ENCODE measurements at places on chromosomes 11 and 22.

DNA sequence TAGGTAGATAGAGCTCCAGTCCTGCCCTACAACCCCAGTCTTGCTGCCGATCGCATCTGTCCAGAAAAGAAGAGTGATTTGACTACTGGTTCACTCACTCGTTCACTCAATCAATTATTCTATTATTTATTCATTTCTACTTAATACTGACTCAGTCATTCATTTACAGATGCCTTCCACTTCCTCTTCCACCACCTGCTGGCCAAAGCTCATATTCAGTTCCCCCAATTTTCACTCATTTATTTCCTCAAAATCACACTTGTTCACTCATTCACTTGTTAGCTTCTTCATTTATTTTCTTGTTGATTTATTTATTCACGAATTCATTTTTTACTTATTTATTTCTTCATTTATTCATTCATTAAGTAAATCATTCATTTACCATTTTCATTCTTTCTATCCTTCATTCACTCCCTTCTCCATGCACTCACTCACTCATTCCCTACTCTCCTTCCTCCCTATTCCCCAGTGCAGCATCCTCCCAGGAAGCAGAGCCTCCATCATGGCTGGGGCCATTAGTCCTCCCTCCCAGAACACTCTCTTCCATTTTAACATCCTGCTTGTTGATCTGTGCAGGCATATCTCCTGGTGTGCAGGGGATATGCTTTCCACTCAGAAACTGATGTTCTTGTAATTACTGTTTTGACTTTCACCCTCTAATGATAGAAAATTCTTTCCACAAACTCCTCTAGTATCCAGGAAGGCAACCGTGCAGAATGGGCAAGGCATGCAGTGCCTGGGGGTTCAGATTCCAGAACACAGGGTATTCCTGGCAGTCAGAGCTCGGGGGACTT is 281.0 kb downstream of the TENM4 start:
- no peak for DNase-seq

- no peak for DNase-seq
These were observed 147.3 kb downstream of the FEZ1 start for GRCh38 chr11:125348674-125349309.

GRCh38 chr11:124920870-124921609 is 2.0 kb downstream of the HEPN1 start:
- peak; percentile 39 for DNase-seq

DNA sequence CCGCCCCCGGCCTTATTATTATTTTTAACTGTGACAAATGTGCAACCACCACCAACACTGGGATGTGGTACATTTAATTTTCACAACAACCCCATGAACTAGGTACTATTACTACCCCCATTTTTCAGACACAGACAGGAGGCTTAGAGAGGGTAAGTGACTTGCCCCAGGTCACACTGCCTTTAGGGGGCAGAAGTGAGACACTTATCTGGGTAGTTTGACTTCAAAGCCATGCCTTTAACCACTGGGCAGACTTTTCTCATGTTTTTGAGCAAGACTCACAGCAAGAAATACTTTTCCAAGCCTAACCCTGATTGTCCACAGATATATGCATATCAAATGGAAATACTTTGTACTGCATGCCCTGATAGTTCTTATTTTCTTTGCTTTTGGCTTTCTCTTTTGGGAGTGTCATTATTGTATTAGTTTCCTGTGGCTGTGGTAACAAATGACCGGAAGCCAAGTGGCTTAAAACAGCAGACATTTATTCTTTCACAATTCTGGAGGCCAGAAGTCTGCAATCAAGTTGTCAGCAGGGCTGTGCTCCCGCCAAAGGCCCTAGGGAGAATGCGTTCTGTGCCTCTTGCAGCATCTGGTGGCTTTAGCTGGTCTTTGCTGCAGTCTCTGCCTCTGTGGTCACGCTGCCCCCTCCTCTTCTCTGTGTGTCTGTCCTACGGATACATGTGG is 110.8 kb downstream of the GRIK4 start:
- DNase-seq, result no peak

DNA sequence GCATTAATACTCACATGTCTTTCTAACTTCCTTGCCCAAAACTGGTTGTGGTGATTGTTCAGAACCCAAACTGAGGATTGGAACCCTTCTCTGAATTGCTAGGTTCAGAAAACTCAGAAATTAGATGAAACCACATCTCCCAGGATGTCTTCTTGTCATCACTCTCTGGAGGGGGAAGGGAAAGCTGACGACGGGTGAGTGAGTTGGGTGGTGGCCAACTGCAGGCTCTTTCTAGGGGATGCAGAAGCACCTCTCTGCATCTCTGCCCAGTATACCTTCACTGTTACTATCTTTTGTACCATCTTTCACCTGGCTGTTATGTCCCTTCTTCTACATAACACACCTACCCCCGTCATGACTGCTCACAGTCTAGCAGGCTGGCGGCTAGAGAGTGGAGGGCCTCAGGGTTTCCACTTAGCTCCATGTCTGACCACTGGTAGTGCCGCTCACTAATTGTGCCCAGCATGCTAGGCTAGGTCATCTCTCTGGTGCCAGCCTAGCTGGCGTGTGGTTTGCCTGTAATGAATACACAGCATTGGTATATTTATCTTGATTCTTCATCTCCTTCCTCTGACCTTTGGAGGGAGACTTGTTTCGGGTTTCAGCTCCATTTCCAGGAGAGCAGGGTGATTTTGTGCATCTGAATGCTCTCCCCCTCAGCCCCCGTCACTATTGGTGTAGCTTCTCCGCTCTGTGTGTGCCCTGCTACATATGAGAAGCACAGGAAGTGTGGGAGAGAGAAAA is 7.3 kb downstream of the GRAMD1B start:
- no peak for DNase-seq

GRCh38 chr11:67468456-67468758 is 644 bp downstream of the TMEM134 start:
- no peak for DNase-seq

GRCh38 chr22:38696606-38697424 is 3.9 kb downstream of the JOSD1 start:
- no peak for DNase-seq

DNA sequence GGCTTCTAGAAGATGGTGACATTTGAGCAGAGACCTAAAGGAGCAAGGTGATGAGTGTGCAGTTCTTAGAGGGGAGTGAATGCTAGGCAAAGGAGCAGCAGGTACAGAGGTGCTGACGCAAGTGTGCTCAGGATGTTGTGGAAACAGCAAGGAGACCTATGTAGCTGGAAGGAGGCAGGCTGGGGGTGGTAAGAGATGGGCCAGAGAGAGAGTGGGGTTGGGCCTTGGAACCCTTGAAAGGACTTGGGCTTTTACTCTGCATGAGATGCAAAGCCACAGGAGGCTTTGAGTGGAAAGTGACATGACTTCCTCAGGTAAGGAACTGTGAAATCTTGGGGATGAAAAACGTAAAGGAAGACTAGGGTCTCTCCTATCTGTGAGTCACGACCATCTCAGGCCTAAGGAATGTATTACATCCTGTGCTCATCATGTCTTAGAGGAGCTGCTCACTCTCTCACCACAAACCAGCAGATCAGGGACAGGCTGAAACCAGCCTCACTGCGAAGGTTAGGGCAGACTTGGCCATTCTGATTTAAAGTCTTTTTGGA is 65.4 kb downstream of the MICAL2 start:
- no peak for DNase-seq

- DNase-seq, result no peak
These were observed 75.2 kb downstream of the DGCR2 start for GRCh38 chr22:19046719-19047609.

DNA sequence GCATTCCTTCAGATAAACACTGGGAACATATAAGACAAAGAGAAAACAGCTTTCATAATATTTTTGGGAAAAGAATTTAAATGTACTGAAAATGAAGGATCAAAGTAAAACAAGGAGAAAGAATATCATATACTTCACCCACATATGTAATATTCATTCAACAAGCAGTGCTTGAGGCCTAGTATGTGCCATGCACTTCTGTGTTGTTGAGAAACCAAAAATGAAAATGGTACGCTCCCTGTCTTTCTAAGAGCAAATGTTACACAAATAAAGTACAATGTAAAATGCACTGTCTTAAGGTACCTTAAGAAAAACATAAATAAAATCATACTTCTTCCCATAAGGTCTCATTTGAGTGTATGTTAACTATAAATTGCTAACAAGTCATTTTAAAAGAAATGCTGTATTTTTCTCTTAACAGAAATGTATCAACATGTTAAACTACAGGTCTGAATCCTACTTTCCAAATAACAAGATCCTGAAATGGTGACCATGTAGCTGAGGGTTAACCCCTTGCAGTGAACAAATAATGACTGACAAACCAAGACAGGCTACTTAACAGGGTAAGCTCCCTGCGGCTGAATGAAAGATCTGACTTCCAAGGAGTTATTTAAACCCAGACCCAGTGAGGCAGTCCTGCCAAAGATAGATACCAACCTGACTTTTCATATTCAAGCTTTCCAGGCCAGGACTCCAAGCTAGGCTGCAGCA is 377.6 kb downstream of the DCDC1 start:
- DNase-seq, result no peak

- DNase-seq, result no peak
These were observed 590 bp upstream of the CD6 start for GRCh38 chr11:60970890-60971289.

DNA sequence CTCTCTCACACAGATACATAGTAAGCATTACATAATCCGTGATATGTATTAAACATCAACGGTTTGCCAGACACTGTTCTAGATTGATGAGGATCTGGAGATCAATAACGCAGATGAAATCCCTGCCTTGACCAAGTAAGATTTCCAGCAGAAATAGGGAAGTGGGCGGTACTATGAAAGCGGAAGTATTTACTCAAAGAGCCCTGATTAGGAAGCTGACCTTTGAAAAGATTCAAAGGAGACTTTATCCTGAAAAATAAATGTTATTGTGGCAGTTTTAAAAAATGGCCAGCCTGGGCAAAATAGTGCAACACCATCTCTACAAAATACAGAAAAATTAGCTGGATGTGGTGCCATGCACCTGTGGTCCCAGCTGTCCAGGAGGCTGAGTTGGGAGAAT is 26.8 kb downstream of the GAB2 start:
- DNase-seq, result no peak

GRCh38 chr11:37506531-37506930 is 908.5 kb upstream of the RAG2 start:
- no peak for DNase-seq

DNA sequence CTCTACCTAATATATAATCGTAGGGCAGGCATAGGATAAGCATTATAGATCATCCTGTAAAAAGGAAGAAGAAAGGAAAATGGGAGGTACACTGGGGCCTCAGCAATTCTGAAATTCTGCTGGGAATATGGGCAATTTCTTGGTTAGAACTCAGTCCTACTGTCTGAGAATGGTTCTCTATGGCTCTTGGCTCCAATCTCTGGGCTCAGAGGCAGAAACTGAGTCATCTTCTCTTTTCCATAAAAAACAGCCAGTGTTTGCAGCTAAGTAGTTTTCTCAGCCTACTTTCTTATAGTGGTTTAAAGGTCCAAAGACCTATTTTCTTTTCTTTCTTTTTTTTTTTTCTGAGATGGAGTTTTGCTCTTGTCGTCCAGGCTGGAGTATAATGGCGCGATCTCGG is 135.8 kb upstream of the ZBED5 start:
- no peak for DNase-seq

DNA sequence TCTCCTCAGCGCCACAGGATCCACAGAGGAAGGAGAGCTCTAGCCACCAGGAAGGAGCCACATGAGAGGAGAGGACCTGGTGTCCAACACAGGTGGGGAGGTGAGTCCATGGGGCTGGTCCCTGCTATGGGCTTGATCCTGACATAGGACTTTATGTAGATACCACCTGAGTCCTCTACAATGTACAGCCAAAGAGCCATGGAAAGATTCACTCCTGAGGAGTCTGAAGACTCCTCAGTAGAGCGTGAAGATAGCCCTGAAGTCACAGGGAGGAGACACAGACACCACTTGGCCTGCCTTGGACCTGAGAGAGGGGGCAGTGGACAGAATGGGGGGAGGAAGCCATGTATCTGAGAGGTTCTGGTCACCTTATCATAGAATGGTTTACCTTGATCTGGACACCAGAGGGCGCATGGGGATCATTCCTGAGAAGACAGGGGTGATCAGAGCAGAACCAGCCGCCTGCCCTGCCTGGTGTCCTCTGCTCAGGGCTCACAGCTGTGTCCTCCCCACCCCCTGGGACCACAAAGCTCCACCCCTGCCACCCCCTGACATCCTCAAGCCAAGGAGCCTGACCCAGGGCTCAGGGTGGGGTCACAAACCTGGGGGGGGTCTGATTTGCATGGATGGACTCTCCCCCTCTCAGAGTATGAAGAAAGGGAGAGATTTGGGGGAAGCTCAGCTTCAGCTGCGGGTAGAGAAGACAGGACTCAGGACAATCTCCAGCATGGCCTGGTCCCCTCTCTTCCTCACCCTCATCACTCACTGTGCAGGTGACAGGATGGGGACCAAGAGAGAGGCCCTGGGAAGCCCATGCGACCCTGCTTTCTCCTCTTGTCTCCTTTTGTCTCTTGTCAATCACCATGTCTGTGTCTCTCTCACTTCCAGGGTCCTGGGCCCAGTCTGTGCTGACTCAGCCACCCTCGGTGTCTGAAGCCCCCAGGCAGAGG is 77.0 kb downstream of the ZNF280B start:
- peak; percentile 32 for DNase-seq

GRCh38 chr11:76553554-76554476 is 109.0 kb downstream of the EMSY start:
- no peak for DNase-seq

DNA sequence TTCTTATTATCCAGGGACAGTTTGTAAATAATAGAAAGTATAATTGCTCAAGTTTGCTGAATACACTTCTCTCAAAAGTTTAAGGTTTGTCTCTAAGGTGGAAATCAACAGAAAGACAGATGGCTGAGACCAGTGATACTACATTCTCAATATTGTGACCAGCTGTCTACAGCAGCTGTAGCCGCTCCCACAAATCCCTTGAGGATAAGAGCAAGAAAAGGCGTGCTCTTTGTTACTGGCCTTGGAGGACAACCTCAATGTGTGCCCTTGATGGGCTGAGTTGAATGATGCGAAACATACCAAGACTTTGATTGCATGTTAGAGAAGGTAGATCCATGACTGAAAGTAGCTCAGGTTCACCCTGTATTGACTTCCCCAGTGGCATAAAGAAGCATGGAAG is 6.1 kb downstream of the OR6M1 start:
- no peak for DNase-seq

DNA sequence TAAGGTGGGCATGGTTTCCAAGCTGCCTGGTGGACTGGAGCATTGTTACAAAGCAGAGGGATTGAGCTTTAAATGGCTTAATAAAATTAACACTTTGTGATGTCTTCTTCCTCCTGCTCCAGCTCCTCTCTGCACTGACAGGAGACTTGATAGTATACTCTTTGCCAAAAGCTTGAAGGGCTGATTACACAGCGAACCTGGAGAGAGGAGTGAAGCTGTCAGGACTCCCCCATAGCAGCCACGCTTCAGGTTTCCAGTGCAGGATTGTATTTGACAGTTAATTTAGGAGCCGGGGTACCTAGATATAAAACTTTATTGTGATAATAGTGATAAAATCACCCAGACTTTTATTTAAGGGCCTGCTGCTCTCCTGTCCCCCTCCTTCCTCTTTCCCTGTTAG is 50.0 kb downstream of the TRIM44 start:
- no peak for DNase-seq

DNA sequence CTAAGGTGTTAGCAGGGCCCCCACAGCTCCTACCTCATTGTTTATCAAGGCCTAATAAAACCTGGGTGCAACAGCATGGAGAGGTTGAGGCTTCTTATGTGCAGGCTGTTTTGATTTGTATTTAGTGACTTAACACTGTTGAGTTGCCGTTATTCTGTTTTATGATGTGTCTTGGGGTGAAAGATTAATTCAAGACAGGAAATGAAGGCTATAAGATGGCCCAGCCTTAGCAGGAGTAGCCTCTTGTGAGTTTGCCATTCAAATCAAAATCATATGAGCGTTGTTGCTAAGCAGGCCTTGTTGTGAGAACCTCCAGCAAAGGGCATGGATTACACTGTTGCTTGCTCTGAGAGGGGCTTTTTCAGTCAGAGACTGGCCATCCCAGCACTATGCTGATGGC is 31.8 kb downstream of the MICAL2 start:
- DNase-seq, result no peak

Data from stimulated activated CD4-positive, alpha-beta T cell treated with anti-CD3 and anti-CD28 coated beads, Interleukin-1b, Interleukin-23, amount 100 ng/mL, for 1 hour (primary cell).